Anterior cingulate cortex (tissue), 58 donors: ENCODE measurements at places on chromosomes 1 and 21.

DNA sequence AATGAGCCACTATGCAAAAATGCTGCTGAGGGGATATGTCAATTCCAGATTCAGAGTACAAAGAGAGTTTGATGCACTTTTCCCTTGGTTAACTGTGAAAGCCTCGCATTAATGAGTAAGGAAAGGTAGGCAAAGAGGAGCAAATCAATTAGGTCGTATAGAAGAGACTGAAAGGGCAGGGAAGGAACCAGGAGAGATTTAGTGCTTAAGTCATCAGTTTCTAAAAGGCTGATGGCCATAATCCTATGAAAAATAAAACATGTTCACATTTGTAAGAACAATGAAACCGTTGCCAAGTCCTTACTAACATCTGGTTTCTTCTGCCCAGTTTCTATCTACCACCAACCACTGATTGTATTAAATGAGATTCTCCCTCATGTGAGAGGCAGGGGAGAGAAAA lies 118.4 kb upstream of the PALMD start:
- no peak for DNase-seq

DNA sequence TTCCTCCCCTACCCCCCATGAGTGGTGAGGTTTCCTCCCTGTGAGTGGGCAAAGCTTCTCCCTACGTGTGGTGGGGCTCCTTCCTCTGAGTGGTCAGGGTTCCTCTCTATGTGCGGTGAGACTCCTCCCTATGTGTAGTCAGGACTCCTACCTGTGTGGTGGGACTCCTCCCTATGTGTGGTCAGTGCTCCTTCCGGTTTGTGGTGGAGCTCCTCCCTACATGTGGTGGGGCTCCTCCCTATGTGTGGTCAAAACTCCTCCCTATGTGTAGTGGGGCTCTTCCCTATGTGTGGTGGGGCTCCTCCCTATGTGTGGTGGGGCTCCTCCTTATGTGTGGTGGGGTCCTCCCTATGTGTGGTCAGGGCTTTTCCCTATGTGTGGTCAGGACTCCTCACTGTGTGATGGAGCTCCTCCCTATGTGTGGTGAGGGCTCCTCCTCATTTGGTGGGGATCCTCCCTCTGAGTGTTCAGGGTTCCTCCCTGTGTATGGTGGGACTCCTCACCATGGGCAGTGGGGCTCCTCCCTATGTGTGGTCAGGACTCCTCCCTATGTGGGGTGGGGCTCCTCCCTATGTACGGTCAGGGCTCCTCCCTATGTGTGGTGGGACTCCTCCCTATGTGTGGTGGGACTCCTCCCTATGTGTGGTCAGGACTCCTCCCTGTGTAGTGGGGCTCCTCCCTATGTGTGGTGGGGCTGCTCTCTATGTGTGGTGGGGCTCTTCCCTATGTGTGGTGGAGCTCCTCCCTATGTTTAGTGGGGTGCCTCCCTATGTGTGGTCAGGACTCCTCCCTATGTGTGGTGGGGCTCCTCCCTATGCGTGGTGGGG lies 29.1 kb downstream of the PRSS38 start:
- no peak for DNase-seq

DNA sequence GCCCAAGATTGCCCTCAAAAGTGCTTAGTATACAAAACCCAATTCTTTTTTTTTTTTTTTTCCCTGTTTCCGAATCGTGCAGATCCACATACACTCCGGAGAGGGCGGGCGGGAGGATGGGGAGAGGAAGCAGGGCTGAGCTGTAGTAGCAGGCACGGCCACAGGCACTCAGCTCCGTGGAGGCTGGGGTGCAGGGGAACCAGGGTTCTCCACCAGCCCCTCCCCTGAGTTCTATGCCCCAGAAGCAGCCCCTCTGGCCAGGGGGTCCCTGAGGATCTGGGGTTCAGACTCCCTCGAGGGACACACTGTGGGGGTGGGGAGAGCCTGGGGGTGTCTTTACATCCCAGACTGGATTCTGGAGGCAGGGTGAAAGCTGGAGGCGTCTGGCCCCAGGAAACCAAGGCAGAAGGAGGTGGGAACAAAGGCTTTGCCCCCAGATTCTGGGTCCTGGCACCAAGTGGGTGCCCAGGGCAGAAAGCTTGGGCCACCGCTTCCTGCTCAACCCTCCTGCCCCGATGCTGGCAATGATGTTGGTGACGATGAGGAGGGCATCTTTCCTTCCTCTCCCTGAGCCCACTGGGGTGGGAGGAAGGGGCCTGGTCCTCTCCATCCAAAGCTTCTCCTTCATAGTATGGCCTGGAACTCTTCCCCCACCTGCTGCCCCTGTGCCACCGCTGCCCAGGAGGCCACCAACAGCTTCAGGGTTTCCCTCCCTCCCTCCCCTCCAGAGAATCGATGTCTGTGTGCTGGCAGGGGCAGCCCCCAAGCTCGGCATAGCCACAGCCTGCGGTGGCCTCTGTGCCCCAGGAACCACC lies 106.4 kb upstream of the TARDBP start:
- no peak for DNase-seq

- DNase-seq = no peak
Measured at GRCh38 chr1:227838181-227838580, 22.7 kb downstream of the PRSS38 start.

GRCh38 chr1:220556641-220557040 lies 28.7 kb downstream of the MARK1 start:
- no peak for DNase-seq

- DNase-seq = no peak
Measured at GRCh38 chr21:16891821-16892220, 621.0 kb upstream of the CXADR start.

GRCh38 chr21:18498431-18498830 lies 94.8 kb upstream of the TMPRSS15 start:
- DNase-seq = no peak

DNA sequence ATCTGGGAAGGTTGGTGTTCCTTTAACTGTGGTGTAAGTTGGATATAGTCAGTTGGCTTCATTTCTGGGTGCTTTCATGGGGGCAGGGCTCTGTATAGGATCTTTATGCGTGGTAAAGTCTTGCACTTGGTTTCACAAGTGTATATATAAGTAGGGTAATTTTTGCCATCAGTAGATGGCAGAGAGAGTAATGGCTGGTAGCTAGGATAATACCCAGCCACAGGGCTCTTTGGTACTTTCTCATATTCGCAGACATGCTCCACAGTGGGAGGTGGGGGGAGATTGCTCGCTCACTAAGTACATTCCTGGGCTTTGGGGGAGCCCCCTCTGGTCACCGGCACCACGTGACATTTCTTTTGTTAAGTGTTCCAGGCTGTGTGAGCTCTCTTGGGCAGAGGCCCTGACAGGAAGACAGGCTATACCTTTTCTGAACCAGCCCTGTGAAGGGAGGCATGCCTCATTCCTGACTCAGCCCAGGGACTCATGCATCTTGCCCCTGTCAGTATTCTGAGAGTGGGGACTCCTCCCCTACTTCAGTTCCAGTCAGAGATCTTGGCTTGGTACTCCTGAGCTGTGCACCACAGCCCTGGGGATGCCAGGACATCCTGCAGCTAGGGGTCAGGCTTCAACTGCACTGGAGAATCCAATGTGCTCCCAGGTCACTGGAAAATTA lies 37.6 kb downstream of the FCRL2 start:
- DNase-seq = no peak

- no peak for DNase-seq
Measured at GRCh38 chr1:42933610-42934491, 24.8 kb downstream of the SLC2A1 start.

DNA sequence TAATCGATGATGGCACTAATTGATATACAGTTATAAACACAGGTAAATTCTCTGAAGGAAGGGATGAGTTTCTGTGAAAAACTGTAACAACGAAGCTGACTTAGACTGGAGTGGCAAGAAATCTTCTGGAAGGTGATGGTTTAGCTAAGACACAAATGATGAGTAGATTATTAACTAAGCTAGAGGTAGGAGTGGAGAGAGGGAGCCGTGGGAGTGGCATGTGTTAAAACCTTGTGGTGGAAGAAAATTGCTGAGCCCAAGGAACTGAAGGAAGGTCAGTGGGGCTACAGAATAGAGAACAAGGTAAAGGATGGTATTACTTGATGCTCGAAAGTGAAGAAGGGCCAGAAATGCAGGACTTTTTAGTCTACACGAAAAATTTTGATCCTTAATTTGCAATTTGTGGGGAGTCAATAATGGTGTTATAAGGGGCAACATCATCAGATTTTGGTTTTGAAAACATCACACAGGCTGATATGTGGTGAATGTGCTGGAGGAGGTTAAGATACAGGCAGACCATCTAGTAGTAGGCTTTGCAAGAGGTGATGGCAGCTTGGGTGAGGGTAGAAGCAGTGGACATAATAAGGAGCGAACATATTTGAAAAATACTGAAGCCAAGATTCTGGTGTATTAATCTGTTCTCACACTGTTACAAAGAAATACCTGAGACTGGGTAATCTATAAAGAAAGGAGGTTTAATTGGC lies 93.8 kb downstream of the S1PR1 start:
- no peak for DNase-seq

DNA sequence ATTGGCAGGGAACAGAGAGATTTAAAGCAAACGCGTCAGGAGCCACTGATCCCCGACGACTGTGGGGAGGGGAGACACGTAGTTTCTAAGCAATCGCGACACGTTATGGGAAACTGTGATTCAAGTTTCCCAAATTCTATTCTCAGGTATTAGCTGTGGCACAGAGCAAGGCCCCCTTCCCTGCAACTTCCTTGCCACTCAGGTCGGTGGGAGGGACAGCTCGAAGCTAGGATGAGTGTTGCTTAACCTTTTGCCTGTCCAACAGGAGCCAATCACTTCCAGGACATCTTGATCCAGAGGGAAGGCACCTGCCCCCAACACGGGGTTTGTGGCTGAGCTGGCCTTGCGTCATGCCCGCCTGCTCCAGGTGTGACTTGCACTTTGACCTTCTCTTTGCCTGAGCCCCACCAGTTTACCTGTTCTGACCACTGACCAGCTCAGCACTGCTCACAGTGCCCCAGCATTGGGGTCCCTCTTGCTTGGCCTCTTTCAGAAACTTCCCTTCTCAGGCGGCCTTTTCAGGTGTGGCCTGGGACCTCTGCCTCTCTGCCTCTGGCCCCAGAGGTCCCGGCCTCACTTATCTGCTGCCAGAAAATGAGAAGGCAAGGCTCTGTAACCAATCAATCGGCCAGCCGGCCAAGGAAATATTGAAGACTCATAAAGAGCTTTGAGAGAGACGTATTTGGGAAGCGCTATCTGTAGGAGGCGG lies 24.6 kb downstream of the TEX35 start:
- DNase-seq = no peak
